ENCODE measurements at places on chromosomes 11 and 22.

DNA sequence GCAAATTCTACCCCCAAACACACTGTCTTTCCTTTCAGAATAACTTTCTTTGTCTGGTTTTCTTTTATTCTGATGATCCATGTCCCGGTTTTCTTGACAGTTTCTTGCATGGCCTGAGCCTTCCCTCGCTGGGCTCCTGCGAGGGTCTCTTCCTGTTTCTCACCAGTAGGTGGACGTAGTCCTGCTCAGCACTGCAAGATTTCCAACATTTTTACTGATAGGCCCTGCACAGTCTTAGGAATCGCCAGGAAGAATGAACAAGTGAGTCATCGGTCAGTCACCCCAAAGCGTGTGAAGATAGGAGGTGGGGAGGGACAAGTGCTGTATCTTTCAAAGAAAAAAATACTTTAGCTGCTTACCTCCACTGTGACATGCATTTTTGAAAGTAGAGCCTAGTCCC, 16.9 kb upstream of the KIRREL3 start:
- DNase-seq = no peak

DNA sequence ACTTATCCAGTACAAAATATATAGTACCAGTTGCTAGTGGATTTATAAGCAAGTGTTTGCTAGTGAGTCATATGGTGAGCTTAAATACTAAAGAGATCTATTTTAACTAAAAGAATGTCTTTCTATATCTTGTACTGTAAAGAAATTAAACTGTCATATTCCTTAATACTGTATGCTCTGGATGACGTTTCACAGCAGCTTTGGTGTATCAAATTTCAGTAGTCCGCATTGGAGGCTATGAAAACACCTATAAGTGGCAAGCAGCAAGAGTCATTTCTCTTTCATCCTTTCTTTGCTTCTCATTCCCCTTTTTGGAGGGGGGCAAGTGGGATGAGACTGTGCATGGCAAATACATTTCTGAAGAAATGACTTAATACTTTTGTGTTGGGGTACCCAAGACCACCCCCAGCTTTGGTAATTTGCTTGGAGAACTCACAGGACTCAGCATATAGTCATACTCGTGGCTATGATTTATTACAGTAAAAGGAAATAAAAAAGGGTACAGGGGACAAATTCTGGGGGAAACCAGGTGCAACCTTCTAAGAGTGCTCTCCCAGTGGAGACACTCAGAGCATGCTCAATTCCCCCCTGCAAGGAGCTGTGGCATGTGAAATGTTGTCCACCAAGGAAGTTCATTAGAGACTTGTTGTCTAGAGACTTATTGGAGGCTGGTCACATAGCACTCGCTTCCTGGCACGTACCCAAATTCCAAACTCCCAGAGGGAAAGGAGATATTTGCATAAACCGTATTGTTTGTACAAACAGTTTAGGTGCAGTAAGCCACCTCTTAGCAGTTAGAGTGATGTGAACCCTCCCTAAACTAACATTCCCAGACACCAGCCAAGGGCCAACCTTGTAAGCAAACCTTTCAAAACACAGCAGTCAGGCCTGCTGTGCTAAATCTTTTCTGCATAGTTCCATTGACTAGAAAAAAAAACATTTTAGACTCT, 210.8 kb downstream of the PGR start:
- DNase-seq = peak; percentile 40

- DNase-seq = no peak
These were observed 1447.1 kb downstream of the FAM181B start for GRCh38 chr11:81286550-81286949.

GRCh38 chr22:27151407-27151806, 494.0 kb downstream of the MIAT start:
- no peak for DNase-seq

- DNase-seq = no peak
These were observed 39.3 kb downstream of the ZNF202 start for GRCh38 chr11:123702139-123702538.

- DNase-seq = peak; percentile 52
These were observed 279.9 kb downstream of the KIRREL3 start for GRCh38 chr11:126720539-126721235.

- DNase-seq = no peak
These were observed 52.4 kb upstream of the CLMP start for GRCh38 chr11:123247496-123247799.

GRCh38 chr11:40183073-40184064, 1276.1 kb downstream of the LRRC4C start:
- no peak for DNase-seq

DNA sequence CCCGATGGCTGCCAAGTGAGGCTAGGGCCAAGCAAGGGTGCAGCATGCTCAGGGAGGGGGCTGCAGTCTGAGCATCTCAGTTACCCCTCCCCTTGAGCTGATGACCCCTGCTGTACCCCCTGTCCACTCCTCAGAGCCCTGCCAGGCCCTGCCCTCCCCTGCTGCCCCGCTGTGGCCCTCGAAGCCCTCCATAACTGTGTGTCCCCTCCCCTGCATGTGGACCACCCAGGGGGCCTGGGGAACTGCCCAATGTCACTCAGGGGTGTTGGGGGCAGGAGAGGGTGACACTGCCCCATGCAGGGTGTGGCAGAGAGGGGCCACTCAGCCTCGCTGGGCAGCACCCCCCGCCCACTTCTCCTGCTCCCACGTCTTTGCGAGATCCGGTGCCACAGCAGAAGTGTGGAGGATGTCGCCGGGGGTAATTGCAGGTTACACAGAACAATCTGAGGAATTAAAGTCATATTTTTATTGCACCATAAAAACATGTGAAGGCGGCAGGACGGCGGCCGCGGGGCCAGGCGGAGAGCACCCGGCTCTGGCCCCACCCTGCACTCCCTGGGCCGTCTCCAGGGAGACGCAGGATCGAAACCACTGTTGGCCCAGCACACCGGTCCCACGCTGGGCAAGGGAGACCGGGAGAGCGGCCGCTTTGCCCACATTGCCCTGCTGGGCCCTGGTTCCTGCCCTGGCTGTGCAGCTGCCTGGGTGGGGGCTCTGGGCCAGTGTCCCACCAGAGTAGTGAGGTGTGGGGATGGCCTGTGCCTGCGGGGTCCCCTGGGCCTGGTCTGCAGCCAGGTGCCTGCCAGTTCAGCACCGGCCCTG, 18.7 kb upstream of the GNB1L start:
- DNase-seq = no peak

DNA sequence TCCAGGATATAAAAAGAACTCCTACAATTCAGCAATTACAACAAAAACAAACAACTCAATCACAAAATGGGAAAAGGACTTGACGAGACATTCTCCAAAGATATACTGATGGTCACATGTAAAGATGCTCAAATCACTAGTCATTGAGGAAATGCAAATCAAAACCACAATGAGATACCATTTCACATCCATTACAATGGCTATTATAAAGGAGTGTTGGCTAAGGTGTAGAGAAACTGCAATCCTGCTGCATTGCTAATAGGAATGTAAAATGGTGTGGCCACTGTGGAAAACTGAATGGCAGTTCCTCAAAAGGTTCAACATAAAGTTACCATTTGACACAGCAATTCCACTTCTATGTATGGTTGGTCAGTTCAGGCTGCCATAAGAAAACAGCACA, 11.8 kb upstream of the TBCEL start:
- no peak for DNase-seq

- no peak for DNase-seq
These were observed 2.2 kb downstream of the APOA1 start for GRCh38 chr11:116835042-116835772.

- no peak for DNase-seq
These were observed 557 bp downstream of the GTPBP1 start for GRCh38 chr22:38706101-38706900.

- DNase-seq = no peak
These were observed 19.0 kb downstream of the MICAL3 start for GRCh38 chr22:18005201-18005926.

DNA sequence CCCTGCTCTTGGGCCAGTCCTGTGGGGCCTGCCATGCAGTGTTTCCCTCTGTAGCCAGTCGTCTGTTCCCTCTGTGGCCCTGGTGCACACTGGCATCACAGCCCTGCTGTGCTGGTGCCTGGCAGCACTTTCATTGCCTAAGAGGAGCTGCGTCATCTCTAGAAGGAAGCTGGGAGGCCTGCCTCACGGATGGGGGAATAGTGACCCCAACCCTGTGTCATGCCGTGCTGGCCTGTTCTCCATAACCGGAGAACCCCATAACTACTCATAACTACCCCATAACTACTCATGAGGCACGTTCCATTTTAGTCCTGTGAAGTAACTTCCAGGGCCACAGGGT, 14.0 kb downstream of the RAB36 start:
- DNase-seq = no peak

DNA sequence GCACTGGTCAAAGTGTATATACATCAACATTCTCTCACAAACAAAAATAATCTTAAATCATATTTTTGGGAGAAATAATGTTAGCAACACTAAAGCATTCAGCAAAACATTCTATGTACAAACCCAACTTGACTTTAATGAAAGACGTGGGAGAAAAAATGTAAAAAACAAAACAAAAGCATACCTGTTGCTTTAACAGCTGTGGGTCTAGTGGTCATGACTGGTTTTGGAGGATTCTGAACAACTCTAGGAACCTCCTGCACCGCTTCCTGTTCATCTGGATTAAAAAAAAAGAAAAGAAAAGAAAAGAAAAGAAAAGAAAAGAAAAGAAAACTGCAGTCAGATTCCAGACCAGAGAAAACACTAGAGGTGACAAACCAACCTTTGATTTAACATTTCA, 2.1 kb downstream of the FNBP4 start:
- DNase-seq = no peak

DNA sequence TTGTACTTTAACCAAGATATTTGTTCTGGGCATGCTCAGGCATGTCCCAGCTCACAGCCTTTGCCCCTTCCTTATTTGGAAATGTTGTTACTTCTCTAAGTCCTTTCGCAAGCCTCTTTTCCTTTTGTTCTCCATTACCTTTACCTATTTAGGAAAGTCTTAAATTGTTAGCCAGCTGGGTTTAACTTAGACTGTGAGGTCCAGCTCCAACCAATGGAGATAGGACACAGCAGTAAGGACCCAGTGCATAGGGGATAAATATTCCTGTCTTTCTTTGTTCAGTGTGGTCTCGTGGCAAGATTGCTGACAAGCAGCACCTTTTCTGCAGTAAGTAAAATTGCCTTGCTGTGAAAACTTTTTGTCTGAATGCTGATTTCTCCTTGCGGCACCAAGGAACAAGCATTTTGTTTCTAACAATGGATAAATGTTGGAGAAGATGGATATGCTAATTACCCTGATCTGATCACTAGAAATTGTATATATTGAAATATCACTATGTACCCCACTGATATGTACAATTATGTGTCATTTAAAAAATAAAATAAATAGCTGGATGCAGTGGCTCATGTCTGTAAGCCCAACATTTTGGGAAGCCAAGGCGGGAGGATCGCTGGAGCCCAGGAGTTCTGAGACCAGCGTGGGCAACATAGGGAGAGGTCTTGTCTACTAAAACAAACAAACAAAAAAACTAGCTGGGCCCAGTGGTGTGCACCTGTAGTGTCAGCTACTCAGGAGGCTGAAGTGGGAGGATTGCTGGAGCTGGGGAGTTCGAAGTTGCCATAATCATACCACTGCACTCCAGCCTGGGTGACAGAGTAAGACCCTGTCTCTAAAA, 31.9 kb upstream of the FTH1 start:
- DNase-seq = peak; percentile 8

GRCh38 chr11:64624883-64625481, 34.0 kb downstream of the SLC22A12 start:
- DNase-seq = no peak

- no peak for DNase-seq
These were observed 82.0 kb downstream of the KIRREL3 start for GRCh38 chr11:126918556-126918955.

DNA sequence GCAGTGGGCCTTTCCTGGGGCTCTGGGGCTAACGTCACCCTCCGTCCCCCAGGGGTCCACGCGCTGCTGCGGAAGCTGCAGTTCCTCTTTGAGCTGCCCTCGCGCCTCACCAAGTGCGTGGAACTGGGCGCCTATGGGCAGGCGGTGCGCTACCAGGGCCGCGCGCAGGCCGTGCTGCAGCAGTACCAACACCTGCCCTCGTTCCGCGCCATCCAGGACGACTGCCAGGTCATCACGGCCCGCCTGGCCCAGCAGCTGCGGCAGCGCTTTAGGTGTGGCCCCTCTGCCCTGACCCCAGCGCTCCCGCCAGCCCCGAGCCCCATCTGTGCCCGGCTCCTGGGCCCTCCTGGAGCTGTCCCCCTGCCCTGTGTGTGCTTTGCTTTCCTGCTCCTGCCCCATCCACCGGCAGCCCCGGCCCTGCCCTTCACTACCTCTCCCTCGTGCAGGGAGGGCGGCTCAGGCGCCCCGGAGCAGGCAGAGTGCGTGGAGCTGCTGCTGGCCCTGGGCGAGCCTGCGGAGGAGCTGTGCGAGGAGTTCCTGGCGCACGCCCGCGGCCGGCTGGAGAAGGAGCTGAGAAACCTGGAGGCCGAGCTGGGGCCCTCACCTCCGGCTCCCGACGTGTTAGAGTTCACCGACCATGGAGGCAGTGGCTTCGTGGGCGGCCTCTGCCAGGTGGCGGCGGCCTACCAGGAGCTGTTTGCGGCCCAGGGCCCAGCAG, 3.8 kb upstream of the TM7SF2 start:
- DNase-seq = no peak

GRCh38 chr11:6926208-6927029, at the start of gene ZNF215:
TSS of gene ZNF215 (plus strand) at chr11:6926426. CDS start at chr11:6932273, 5,847 bp downstream.
- peak; percentile 62 for DNase-seq

DNA sequence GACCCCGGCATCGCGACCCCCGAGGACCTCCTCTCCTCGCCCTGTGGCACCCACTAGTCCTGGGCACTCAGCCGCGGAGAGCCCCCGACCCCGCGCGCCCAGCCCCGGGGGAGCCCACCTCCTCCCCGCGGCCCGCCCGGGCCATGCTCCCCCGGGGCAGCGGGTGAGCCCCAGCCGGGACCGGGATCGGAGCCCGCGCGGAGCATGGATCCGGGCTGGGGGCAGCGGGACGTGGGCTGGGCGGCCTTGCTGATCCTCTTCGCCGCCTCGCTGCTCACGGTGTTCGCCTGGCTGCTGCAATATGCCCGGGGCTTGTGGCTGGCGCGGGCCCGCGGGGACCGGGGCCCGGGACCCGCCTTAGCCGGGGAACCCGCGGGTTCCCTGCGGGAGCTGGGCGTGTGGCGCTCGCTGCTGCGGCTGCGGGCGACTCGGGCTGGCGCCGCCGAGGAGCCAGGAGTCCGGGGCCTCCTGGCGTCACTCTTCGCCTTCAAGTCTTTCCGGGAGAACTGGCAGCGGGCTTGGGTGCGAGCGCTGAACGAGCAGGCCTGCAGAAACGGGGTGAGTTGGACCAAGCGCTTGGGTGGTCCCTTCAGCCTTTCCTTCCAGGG, 498 bp downstream of the C2CD2L start:
- DNase-seq = no peak
